ENCODE measurements at places on chromosomes 2 and 18.

- no peak for DNase-seq
Measured at GRCh38 chr2:203951366-203951902, 14.9 kb downstream of the ICOS start.

DNA sequence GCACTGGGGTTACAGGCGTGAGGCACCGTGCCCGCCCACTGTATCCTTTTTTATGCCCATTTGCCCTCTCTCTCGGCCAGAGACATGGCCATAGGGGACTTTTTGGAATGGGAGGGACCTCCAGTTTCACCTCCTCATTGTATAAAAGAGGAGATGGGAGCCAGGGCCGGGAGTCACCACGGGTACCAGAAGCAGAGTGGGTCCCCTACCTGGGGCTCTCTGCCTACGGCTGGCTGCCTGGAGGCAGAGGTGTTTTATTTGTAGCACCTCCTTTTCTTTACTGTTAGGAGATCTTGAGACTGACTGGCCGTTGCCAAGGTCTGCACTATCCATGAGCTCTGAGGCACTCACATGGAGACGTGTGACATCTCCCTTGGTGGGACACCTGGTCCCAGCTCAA is 162.8 kb downstream of the LDLRAD4 start:
- DNase-seq: no peak

GRCh38 chr2:52818958-52819357 is 948.6 kb upstream of the CHAC2 start:
- DNase-seq: no peak

- no peak for DNase-seq
Measured at GRCh38 chr2:224838335-224838734, 122.2 kb upstream of the CCDC195 start.

GRCh38 chr2:191228861-191229260 is 16.3 kb upstream of the MYO1B start:
- DNase-seq: no peak

DNA sequence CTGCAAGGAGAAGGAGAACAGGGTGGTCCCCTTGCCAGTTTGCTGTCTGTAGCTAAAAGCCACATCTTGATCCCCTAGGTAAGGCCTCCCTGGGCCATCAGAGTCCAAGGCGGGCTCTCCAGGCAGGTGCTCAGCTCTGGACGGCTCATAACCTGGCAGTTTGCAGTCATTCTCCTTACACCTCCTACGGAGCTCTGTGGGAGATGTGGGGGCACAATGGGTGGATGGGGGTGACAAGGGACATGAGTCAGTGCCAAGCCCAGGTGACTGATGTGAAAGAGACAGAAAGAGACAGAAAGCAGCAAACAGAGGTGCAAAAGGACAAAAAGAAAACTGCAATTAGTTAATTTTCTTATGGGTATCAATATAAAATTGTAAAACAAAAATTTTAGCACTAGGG is 120.6 kb upstream of the ZBTB14 start:
- no peak for DNase-seq

- no peak for DNase-seq
Measured at GRCh38 chr18:44799907-44800421, 119.3 kb downstream of the SETBP1 start.

GRCh38 chr2:127589841-127590240 is 54.4 kb downstream of the MYO7B start:
- no peak for DNase-seq

GRCh38 chr2:138095336-138095735 is 131.1 kb downstream of the HNMT start:
- no peak for DNase-seq

- no peak for DNase-seq
Measured at GRCh38 chr2:109317471-109318095, 188.6 kb downstream of the SH3RF3 start.

DNA sequence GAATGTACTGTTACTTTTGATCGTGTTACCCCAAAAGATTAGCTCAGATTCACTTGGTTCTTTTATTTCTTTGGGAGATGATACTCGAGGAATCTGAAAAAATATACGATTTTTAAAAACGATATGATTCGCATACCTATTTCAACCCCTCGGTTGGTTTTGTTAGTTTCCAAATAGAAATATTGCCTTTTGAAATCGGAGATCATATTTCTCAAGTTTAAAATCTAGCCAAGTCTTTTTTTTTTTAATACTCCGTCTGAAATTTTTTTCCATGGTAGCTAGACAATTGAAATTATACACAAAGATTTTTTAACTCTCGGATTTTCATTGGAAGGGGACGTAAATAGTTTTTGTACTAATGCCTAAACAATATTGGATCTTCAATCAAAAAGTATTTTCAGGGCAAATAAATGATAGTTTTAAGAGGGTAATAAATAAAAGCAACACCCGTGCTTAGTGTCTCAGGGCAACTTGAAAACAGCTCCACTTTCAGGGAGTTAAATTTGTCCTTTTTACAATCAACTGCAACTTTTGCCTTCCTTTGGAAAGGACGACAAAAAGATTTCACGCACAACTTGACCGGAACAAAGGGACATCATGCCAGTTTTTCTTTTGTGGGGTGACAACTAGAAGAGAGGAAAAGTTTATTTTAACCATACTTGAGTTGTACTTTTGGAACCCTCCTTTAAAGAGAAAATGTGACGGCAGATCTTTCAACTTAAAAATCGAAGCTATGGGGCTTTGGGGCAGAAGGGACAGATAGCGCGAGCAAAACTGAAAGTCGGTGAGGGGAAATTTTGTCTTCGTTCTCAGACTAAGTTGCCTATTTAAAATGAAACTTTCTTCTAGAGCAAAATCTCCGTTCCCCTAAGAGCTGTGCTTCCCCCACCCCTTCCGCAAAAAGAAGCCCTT is 5.8 kb upstream of the ONECUT2 start:
- no peak for DNase-seq

GRCh38 chr2:65710779-65711295 is 278.4 kb upstream of the SPRED2 start:
- no peak for DNase-seq

- no peak for DNase-seq
Measured at GRCh38 chr2:4882941-4883340, 809.2 kb upstream of the SOX11 start.

GRCh38 chr2:43060390-43061016 is 165.9 kb downstream of the ZFP36L2 start:
- no peak for DNase-seq

- no peak for DNase-seq
Measured at GRCh38 chr2:84132370-84132769, 326.7 kb downstream of the SUCLG1 start.

DNA sequence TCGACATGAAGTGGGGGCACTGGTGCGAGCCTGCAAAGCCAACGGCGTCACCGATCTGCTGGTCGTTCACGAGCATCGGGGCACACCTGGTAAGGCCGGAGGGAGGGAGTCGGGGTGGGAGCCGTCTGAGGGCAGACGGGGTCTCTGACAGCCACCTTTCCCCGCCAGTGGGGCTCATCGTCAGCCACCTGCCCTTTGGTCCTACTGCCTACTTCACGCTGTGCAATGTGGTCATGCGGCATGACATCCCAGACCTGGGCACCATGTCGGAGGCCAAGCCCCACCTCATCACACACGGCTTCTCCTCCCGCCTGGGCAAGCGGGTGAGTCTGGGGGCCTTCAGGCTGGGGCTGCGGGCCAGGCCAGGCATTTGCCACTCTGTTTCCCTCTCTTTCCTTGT is 2.9 kb downstream of the IMP4 start:
- DNase-seq: no peak

- no peak for DNase-seq
Measured at GRCh38 chr2:48915227-48915626, 159.7 kb upstream of the LHCGR start.

DNA sequence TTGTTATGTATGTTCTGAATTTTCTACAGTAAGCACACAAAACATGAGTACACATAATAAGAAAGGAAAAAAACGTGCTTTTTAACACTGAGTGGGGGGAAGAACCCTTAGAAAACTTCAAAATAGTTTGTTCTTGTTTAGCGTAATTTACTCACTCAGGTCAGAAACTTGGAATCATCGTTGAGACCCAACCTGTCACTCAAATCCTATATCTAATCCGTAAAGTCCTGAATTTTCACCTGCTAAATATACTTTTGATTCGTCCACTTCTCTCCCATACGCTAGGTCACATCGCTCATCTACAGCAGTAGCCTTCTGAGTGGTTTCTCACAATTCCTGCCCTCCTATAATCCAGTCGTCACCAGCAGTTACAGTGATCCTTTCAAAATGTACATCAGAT is 767 bp downstream of the TPRKB start:
- no peak for DNase-seq

DNA sequence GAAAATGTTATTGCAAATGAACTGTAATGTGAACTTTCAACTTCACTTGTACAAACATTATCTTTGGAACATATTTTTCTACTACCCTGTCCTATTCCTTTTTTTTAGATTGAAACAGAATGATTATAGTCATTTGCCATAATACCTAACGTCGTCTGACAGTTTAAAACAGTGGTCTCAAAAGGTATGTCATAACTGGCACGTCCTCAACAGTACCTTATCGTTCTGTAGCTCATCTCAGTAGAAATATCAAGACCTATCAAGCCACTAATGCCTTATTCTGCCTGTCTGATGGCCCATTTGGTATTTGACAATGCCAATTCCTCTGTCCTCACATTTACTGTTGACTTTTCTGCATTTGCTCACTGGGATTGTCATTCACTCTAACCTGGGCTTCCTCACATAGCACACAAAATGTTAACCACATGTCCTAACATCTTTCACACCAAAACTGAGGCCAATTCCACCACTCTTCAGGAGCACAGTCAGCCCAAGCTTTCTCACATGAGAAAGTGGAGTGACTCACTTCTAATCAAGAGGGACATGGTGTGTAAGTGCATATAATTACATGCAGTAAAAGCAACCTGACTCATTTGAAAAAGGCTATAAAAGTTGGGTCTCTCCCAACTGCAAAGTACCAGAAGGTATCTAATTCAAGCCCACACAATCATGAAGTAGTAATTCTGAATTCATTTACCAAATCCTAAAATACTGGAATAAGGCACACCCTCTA is 34.8 kb downstream of the DNER start:
- no peak for DNase-seq

DNA sequence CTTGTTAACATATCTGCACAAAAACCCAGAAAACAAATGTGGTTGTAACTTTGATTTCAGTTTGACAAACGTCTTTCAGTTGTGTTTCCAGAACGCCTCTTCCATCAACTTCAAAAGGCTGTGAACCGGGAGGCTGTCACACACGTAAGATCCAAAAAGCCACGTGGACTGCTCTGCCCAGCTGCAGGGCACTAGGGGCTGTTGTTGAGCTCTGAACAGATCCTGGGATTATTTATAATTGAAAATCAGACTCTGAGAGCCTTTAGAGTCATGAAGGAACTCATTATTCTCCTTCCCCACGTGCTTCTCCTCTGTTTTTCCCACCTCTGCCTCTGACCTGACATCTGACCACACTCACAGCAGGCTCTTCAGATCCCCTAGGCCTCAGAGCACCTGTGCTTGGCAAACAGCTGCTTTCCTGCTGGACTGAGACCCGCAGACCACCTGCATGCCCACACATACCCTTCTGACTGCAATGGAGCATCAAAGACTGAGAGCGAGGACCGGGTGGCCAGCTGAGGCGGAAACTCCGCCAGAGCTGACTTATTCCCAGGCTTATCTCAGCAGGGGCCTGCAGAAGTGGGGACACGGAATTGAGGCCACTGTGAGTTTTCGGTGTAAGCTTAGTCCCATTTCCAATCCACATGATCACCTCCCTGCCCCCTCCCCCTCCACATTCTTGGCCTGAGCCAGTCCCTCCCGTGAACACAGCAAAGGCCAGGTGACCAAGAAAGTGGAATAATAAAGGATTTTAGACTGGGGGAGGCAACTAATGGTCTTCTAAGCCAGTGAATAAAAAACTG is 114.8 kb downstream of the ATL2 start:
- no peak for DNase-seq

DNA sequence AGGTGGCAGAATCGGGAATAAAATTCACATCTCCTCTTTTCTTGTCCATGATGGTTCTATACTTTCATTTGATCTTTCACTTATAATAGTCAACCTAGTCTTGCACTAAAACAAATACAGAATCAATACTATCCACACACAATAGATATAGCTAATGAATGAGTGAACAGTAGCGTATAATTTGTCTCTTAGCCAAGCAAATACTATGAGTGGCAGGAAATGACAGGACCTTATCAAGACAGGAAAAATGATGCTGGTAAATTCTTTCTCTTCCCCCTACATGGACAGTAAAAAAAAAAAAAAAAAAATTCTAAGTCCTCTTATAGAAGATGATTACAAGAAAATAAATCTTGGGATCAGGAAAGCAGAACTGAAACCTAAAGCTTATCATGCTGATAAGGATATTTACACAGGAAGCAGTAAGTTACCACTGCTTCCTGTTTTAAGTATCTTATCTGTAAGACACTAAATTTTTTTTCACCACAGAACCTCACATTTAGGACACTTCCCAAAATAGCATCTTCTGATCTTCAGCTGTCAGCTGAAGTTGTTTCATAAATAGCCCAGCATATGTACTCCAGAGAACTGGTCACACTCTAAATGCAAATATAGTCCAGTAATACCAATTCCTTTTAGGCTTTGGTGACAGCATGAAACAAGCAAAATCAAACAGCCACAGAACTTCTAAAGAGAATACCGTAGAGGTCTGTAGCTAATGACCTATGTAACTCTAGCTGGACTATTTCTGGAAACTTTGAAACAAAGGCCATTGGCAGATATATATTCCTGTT is 27.0 kb downstream of the IRS1 start:
- no peak for DNase-seq

DNA sequence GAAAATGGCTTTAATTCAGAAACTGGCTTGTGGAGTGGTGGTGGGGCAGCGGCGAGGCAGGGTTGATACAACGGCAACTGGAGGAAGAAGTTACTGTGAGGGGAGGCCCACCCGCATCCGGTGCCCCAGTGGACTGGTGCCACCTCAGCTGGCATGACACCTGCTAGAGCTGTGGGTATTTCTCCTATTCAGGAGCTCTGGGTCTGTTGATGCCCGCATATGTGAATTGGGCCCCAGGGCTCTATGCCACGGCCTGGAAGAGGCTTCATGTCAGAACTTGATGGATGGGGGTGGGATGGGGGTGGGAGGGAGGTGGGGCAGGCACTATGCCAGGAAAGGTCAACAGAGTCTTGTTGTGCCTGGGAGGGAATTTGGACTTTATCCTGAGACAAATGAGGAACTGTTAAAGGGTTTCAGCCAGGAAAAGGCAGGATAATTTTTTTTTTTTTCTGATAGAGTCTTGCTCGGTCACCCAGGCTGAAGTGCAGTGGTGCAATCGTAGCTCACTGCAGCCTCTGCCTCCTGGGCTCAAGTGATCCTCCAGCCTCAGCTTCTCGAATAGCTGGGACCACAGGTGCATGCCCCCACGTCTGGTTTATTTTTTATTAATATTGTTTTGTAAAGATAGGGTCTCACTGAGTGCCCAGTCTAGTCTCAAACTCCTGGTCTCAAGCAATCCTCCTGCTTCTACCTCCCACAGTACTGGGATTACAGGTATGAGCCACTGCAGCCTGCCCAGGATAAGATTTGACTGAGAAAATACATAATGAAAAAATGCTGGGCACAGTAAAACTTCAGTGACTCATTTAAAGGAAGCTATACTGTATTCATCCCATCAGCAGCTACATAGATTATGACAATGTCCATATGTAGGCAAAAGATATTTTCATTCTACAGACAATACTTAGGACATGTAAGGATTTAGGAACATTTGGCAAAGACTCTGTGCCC is 52.6 kb downstream of the SH2D6 start:
- no peak for DNase-seq

- DNase-seq: no peak
Measured at GRCh38 chr2:106323337-106324013, 129.4 kb upstream of the UXS1 start.

GRCh38 chr18:41989508-41989907 is 34.5 kb downstream of the PIK3C3 start:
- DNase-seq: no peak
